Liver (tissue), 10 donors: ENCODE measurements at places on chromosomes 6 and 20. TPM values are rescaled to one million over a fixed set of nuclear protein-coding genes. Genes with fewer than 3 reads are reported as not detected.

The PSMA7 gene
- total RNA-seq: 109 TPM

DNA sequence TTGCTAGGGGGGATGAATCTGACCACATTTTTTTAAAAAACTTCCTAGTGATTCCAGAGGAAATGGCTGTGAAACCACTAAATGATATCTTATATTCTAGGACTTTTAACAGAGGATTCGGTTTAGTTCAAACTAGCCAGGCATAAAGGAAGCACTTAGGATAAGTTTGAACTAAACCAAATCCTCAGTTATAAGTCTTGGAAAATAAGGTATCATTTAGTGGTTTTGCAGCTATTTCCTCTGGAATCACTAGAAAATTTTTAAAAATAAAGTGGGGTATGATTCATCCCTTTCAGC, 327.9 kb upstream of the QKI start:
- DNase-seq: no peak

DNA sequence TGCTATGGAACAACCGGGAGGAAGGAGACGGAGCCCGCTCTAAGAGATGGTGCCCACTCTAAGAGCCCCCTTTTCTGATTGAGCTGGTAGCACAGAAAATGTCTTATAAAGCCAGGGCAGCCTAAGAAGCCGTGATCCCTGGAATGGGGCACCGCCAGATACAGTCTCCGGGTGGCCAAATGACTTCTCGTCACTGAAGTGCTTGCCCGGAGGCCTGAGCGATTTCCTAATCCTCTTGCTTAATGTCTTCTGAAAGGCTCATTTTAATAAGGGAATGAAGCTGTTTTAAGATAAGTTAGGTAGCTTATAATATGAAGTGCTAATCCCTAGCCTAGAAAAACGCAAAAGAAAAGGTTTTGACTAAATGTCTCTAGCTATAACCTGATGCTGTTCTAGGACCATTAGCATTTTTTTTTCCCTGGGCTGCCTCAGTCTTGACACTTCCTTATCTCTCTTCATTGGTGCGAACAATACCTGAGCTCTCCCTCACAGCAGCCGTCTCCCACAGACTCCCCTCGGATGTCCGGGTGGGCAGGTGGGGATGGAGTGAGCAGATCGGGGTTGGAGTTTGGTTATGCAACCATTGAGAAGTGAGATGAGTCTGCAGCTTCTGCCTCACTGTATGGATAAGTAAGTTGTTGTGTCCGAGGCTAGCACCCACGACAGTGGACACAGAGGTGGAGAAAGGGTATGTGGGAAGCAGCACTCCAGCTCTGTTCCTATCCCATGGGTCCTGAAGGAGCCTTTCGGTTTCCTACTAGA, 559.4 kb upstream of the AGPAT4 start:
- no peak for DNase-seq

The HTR1E gene
- not detected for total RNA-seq

The GDAP1L1 gene
- not detected for total RNA-seq

The C20orf202 gene
- total RNA-seq: 0.42 TPM

DNA sequence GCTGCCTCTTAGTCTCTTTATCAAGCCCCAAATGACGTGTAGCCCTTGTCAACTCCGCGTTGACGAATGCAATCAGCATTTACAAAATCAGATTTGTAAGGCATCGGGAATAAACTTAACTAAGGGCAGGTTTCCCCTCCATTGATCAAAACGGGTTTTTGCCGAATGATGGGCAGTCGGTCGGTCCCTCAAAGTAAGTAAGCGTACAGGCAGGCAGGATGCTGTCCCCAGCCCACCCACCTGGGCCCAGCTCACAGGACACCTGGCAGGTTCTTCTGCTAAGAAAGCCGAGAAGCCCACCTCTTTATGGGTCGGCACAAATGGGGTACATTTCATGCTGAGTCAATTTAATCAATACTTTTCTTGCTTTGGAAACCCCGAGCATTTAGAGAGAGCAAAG, 22.0 kb upstream of the MAFB start:
- DNase-seq: no peak

GRCh38 chr6:158757753-158758090, 61.4 kb downstream of the EZR start:
- DNase-seq: no peak

The DNAJC5 gene
- 28.6 TPM for total RNA-seq
